Renal cortical epithelial cell (primary cell): ENCODE measurements at places on chromosomes 16 and 17. TPM values are rescaled to one million over a fixed set of nuclear protein-coding genes. Genes with fewer than 3 reads are reported as not detected.

Gene C1QTNF8
- not detected in 2 replicates for total RNA-seq

Gene CORO6
- total RNA-seq = 3.3 and 4.4 TPM in 2 replicates

Gene CACNG4
- total RNA-seq = not detected in 2 replicates

Gene SOCS1
- 1.0 and 4.2 TPM in 2 replicates for total RNA-seq

Gene KRT33A
- total RNA-seq = not detected in 2 replicates

Gene MT1E
- 193 and 893 TPM in 2 replicates for total RNA-seq

Gene HSBP1
- total RNA-seq = 39.1 and 103 TPM in 2 replicates

Gene SOX15
- 0.60 and 2.4 TPM in 2 replicates for total RNA-seq

Gene PRR35
- 0.05 TPM in 1 of 2 replicates, not detected in the other for total RNA-seq

Gene PRSS36
- 0.55 and 2.3 TPM in 2 replicates for total RNA-seq

Gene VASN
- total RNA-seq = 10.6 and 47.0 TPM in 2 replicates

Gene DBNDD1
- total RNA-seq = 14.4 and 24.2 TPM in 2 replicates

Gene ITGAX
- total RNA-seq = 0.05 and 0.17 TPM in 2 replicates

Gene KCTD11
- total RNA-seq = 10.4 and 13.7 TPM in 2 replicates

Gene SRSF2
- total RNA-seq = 121 and 147 TPM in 2 replicates

Gene CDR2L
- total RNA-seq = 36.8 and 69.2 TPM in 2 replicates

Gene SLC26A11
- total RNA-seq = 4.0 and 26.0 TPM in 2 replicates

Gene KRTAP2-3
- total RNA-seq = 0.55 and 5.9 TPM in 2 replicates

Gene ESRP2
- 11.5 and 13.9 TPM in 2 replicates for total RNA-seq

Gene MT1G
- total RNA-seq = 7.8 and 10.5 TPM in 2 replicates

Gene TBC1D28
- not detected in 2 replicates for total RNA-seq

Gene NCOR1
- total RNA-seq = 47.2 and 159 TPM in 2 replicates

Gene TMIGD1
- total RNA-seq = not detected in 2 replicates

Gene TMEM204
- 0.10 TPM in 1 of 2 replicates, not detected in the other for total RNA-seq
